ENCODE measurements at places on chromosomes 5 and 9.

- no peak for DNase-seq
These were observed 149.5 kb downstream of the PCSK1 start for GRCh38 chr5:96283589-96283988.

DNA sequence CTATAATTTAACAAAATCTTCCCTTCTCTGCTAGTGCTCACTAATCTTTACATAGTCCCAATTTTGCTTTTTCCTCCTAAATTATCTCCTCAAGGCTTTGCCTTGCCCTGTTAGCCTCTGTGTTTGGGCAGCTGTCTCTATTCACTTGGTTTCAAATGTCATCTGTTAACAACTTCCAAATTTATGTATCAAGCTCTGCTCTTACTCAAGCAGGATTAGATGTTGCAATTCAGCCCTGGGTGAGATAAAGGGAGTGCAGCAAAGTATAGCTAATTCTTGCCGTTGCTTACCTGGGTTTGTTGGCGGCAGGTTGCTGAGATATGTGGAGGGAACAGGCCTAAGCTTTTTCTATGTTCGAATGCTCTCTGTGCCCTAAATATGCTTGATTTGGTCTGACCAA, 483.8 kb downstream of the DMAC1 start:
- no peak for DNase-seq

DNA sequence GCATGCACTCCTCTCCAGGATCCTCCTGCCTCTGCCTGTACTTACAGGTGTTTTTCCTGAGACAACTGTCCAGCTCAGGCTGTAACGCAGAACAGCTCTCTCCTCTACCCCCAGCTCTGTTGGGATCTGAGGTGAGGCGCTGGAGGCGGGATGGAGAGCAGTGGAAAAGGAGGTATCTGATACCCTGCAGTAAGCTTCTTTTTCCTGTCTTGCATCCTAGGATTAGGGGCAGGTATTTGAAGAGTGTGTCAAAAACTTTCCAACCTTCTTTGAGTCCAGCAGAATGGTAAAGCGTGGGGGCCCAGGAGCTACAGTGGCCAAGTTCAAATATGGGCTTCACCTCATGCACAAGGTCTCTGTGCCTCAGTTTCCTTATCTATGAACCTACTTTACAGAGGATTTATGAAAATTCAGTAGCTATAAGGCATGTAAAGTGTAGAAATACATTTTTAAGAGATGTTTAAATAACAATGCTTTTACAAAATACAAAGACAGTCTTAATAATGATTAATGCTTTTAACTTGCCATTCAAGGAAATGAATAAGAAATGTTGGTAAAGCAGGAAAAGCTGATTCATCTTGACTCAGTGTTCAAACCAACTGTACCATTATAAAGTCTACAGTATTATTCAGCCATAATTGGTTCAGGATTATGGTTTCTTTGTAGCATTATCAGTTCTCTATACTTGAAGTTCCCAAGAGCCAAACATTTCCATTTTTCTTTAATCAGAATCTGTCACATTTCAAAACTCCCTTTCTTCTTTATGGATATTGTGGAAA, 26.1 kb downstream of the MAP1B start:
- DNase-seq: no peak

GRCh38 chr5:180315762-180316212, 23.9 kb upstream of the MAPK9 start:
- peak; percentile 47 for DNase-seq

- DNase-seq: no peak
These were observed 84.4 kb downstream of the TLE4 start for GRCh38 chr9:79656169-79656568.

DNA sequence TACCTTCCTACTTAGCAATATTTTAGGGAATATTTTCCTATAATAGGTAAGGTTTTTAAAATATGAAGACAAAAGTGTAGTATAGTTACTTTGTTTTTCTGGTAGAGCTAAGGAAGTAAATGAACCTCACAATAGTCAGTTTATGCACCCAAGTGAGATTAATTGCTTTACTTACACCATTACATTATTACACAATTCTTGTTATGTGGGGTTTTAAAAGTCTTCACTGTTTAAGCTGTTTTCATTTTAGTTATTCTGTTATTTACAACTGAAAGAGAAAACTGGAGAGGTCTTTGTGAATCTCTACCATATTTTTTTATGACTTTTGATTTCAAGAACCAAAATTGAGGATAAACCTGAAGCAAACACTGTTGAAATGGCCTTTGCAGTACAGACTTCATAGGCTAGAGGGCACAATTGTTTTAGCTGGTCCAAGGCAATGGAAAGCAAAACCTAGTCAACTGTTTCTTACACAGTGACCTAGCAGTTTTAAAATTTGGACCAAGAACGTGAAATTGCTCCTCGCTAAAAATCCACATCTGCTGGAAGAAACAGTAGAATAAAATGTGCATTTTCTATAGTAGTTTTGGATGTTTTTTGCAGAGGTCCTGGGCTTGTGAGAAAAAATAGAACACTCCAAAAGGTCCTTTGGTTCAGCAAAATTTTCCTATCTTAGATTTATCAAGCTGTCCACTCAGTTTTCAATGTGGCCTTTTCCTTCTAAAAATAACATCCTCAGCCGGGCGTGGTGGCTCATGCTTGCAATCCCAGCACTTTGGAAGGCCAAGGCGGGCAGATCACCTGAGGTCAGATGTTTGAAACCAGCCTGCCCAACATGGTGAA, 66.4 kb upstream of the FER start:
- DNase-seq: peak; percentile 63

GRCh38 chr5:149627070-149627469, 45.8 kb downstream of the ARHGEF37 start:
- no peak for DNase-seq

DNA sequence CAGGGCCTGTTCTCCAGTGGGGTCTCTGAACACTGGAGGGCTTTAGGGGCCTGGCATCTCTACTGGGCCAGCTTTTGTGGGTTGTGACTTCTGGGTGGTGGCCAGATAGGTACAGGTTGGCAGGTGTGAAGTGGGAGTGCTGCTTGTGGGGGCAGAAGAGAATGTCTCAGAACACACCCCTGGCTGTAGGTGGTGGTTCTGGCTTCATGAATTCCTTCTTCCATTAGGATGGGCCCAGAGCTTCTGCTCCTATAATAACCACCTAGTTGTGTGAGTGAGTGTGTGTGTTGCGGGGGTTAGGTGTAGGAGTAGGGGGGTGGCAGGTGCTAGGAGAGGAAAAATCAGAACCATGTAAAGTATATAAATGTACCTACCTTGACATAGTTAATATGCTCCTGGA, 1.6 kb downstream of the PDZD2 start:
- no peak for DNase-seq

GRCh38 chr5:124725040-124725434, 21.4 kb downstream of the ZNF608 start:
- DNase-seq: no peak

GRCh38 chr5:83548581-83548980, 77.0 kb downstream of the VCAN start:
- no peak for DNase-seq

- no peak for DNase-seq
These were observed 36.7 kb upstream of the SLC2A8 start for GRCh38 chr9:127360250-127360649.

DNA sequence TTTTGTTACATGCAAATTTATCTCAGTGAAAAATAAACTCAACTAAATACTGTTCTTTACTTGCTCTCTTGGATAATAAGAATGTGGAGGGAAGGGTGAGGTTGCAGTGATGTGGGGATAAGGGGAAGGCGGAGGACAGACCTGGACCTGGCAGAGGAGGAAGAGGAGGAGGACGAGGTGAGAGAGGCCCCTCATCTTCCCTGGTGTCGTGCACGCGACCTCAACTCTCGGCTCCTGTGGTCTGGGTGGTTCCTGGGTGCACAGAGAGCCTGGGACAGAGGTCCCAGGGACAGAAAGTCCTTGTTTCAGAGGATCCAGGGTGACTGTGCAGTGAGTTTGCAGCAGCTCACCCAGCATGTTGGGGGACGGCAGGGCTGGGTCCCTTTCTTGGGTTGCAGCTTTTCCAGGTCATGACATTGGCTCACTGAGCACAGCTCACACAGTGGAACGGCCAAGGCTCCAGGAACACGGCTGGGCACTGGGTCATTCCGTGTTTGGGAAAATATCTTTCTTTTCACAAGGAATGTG, 37.7 kb upstream of the LPCAT1 start:
- no peak for DNase-seq

- DNase-seq: no peak
These were observed 97.0 kb upstream of the TARS1 start for GRCh38 chr5:33343676-33344327.

DNA sequence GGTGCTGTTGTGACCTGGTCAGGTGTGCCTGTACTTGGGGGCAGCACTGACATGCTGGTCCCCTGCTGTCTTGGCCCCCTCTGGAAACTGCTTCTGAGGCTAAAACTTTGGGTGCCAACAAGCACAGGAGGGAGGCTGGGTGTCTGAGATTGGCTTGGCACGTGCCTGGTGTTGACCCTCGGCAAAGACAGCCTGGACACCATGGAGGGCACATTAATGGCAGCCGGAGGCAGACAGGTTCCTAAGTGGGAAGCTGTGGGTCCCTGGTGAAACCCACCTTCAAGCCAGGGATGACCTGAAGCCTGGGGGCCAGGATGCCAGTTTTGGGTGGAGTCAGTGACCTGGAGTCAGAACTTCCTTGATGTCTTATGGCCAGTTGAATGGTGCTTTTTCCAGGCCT, 894.1 kb downstream of the PTPRD start:
- DNase-seq: no peak

DNA sequence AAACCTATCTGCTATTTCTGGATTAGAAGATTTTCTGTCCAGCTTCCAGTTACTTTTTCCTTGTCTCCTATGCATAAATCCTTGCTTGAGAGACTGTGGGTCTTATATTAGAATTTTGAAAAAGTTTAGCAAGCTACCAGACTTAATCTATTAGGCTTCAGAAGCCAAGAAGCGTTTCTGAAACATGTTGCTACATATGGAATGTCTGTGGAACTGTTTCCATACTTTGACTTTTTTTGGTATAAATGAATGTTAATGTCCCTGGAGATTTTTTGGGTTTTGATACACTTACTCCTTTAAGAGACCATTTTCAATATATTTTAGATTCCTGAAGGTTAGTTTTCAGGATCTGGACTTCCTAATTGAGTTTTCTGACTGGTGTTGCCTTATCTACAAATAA, 191.4 kb upstream of the SGCD start:
- DNase-seq: no peak

DNA sequence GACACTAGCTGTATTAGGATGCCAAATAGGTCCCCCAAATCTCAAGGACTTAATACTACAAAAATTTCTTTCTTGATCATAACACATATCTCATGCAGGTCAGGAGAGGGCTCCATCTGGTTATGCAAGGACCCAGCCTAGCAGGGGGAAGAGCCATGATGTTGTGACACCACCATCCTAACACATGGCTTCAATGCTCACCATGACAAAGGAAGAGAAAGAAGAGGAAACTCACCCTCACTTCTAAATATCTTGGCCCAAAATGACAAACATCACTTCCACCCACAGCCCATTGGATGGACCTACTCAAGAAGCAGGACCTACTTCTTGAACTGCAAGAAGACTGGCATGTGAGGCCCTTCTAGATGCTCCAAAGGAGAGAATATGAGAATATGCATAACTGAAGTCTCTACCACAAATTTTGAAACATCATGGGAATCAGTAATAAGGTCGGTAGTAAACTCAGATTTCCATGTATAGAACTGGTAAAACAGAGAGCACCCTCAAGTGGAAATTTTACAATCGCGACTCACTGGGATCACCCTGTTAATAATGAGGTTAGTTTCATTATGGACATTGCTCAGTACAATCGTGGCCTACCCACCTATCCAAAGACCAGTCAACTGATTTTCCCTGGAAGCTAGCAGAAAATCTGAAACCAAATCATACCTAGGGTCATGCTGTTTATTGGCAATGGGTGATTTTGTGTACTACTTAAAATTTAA, 308.2 kb downstream of the ACTL7B start:
- DNase-seq: no peak

GRCh38 chr9:79428422-79428821, 143.3 kb upstream of the TLE4 start:
- DNase-seq: no peak

GRCh38 chr5:135110785-135111596, 77.0 kb upstream of the PITX1 start:
- DNase-seq: no peak

DNA sequence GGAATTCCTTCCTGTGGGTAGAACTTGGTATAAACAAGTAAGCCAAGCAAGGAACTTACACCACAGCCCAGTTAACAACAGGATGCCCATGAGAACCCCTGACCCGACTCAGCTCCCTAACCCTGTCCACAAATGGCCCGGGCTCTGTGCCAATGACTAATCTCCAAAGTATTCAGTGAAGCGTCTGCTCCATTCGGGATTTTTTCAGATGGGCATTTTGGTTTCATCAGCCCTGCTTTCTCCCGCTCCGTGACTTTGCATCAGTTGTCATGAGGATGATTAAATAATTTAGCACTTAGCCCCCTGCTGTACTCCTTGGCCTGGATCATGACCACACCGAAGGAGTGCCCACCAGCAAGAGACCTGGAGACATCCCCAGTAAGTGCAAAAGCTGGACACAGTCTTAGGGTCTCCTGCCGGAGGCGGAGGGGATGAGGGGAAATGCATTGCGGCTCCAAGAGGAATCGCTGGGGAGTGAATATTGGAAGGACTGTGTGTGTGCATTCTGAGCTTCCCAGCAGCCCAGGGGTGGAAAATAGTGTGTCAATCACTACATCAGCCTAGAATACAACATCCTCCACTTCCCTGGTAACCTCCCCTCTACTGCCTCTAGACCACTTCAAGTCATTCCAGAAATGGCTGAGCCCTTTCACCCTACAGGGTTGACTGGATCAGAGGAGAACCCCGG, 41.4 kb upstream of the DNAH5 start:
- DNase-seq: no peak
